ENCODE measurements at places on chromosomes 7 and 10. TPM values are rescaled to one million over a fixed set of nuclear protein-coding genes. Genes with fewer than 3 reads are reported as not detected.

Gene PRF1
- total RNA-seq, result not detected

Gene PPIF
- 162 TPM for total RNA-seq

Gene EMX2
- not detected for total RNA-seq

Gene LRRN3
- total RNA-seq, result 0.17 TPM

Gene SH2B2
- total RNA-seq, result 3.7 TPM

Gene CACNA2D1
- total RNA-seq, result 8.3 TPM

Gene HTR7
- 0.10 TPM for total RNA-seq

Gene VSTM2A
- not detected for total RNA-seq

Gene UCMA
- not detected for total RNA-seq

Gene HABP2
- total RNA-seq, result 0.07 TPM

Gene MARVELD1
- total RNA-seq, result 37.2 TPM

Gene RAB18
- 79.8 TPM for total RNA-seq

Gene MRC1
- total RNA-seq, result 0.03 TPM

Gene COBL
- total RNA-seq, result 4.7 TPM

Gene MBL2
- total RNA-seq, result not detected

Gene PALD1
- total RNA-seq, result 6.5 TPM

Gene CFTR
- total RNA-seq, result not detected

Gene AQP1
- total RNA-seq, result 0.45 TPM

Gene MSMB
- not detected for total RNA-seq

Gene RARRES2
- total RNA-seq, result not detected

Gene HMX2
- total RNA-seq, result 0.10 TPM

Gene GPR141
- total RNA-seq, result not detected

Gene PIP
- not detected for total RNA-seq

Gene VIPR2
- not detected for total RNA-seq

Gene IDI2
- not detected for total RNA-seq

Gene CDC14C
- not detected for total RNA-seq

Gene STOX1
- 0.86 TPM for total RNA-seq

Gene IFIT1B
- not detected for total RNA-seq

Gene SLC26A3
- not detected for total RNA-seq

Gene BMI1
- total RNA-seq, result 32.8 TPM

Gene SLC25A13
- total RNA-seq, result 31.0 TPM

Gene PDE1C
- 5.6 TPM for total RNA-seq

Gene PON3
- total RNA-seq, result 28.2 TPM

Gene CPVL
- total RNA-seq, result 0.20 TPM

Gene TMEM184A
- total RNA-seq, result 8.7 TPM
